ENCODE measurements at places on chromosomes 7 and 10.
A peak's percentile ranks its signal among the peaks of the same experiment; 100 is the strongest.

GRCh38 chr10:121741248-121741792 is 143.1 kb upstream of the FGFR2 start:
- H3K27ac ChIP-seq: no peak overlapping the region
- peaks cover 12% of the 10 kb centered on the region for H3K27me3 ChIP-seq
- peaks cover 25% of the 10 kb centered on the region for H3K36me3 ChIP-seq

- no peak overlapping the region for H3K4me3 ChIP-seq
- no peak overlapping the region for H3K27ac ChIP-seq
- H3K4me1 ChIP-seq: no peaks in the 10 kb centered on the region
- H3K27me3 ChIP-seq: no peaks in the 10 kb centered on the region
- DNase-seq: no peak
These were observed 92.1 kb downstream of the GRB10 start for GRCh38 chr7:50690541-50691011.

DNA sequence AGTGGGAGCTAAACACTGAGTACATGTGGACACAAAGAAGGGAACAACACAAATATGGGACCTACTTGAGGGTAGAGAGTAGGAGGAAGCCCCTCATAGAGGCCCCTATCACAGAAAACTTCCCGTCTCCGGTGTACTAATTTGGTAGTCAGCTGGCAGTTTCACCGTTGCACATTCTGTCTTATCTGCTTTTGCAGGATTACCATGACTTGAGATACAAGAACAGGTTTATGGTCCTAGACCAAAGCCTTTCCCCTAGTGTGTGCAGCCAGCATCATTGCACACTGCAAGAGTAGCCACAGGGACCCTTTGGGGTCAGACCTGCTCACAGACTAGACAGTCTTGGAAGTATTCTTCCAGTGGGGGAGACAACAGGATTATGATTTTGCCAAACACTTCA is 5.9 kb upstream of the IFIT1B start:
- no peak overlapping the region for H3K4me3 ChIP-seq
- H3K27me3 ChIP-seq: peaks cover 12% of the 10 kb centered on the region
- H3K36me3 ChIP-seq: no peaks in the 10 kb centered on the region
- DNase-seq: no peak

DNA sequence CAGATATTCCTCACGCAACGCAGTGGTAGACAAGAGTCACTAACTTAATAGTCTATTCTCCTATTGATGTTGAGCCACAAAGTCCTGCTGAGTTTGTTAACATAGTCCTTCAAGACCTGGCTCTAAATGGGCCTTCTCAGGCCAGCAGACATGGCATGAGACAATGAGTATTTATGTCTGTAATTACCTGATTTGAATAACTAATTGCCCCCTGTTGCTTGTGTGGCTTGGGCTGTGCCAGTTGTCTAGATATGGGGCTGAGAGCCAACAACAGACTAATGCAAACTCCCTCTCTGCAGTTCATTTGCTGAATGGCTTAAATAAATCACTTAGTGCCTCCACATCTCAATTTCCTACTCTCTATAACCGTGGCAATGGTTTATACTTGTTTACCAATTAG is 65.5 kb upstream of the VWC2 start:
- DNase-seq: no peak
- no peak overlapping the region for H3K27ac ChIP-seq
- no peak overlapping the region for H3K4me3 ChIP-seq
- H3K4me1 ChIP-seq: no peaks in the 10 kb centered on the region
- H3K36me3 ChIP-seq: no peaks in the 10 kb centered on the region
- peaks cover 5% of the 10 kb centered on the region for H3K27me3 ChIP-seq

DNA sequence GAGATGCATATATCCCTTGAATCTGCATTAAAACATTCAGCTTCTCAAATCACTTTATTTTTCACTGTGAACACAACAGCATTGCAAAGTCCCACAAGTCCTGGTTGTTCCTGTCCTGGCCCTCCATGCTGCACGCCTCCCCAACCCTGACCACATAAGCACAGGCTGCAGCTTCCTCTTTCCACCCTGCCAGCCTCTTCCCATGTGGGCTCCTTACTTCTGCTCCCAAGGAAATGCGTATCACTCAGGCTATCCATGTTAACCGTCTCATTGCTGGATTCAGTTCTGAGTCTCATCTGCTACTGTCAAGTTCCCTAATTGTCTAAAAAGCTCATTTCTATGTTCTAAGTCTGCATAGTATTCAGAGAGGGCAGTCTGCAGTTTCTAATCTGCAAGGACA is 89.7 kb upstream of the ZPBP start:
- H3K27me3 ChIP-seq: no peaks in the 10 kb centered on the region
- H3K36me3 ChIP-seq: no peaks in the 10 kb centered on the region
- no peaks in the 10 kb centered on the region for H3K4me1 ChIP-seq
- H3K27ac ChIP-seq: no peak overlapping the region
- no peak for DNase-seq
- no peak overlapping the region for H3K4me3 ChIP-seq

- no peaks in the 10 kb centered on the region for H3K27me3 ChIP-seq
- no peaks in the 10 kb centered on the region for H3K36me3 ChIP-seq
- no peak overlapping the region for H3K4me3 ChIP-seq
- no peak overlapping the region for H3K27ac ChIP-seq
These were observed 373.9 kb downstream of the SFMBT2 start for GRCh38 chr10:7036951-7037350.

- no peak overlapping the region for H3K4me3 ChIP-seq
- H3K27ac ChIP-seq: no peak overlapping the region
- H3K36me3 ChIP-seq: no peaks in the 10 kb centered on the region
These were observed 234.8 kb downstream of the TRIL start for GRCh38 chr7:28723336-28723735.

- no peaks in the 10 kb centered on the region for H3K36me3 ChIP-seq
- no peak overlapping the region for H3K4me3 ChIP-seq
- no peaks in the 10 kb centered on the region for H3K27me3 ChIP-seq
- H3K27ac ChIP-seq: no peak overlapping the region
These were observed 91.4 kb downstream of the LRRTM3 start for GRCh38 chr10:67017218-67017617.

DNA sequence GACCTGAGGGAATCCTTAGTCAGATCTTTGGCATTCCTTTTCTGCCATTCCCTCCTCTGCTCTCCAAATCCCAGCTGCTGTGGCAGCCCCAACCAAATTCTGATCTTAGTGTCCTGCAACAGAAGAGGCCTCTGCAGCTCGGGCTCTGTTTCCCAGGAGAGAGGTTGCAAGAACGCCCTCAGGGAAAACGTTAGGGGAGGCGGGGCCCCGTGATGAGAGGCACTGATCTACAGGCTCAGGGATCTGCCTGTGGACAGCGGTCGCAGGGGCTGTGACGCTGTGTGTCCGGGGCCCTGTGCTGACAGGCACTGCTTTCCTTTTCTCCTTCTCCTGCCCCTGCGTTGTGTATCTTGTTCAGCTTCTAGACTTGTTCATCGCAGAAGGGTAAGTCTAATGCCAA is 57.3 kb upstream of the DPYSL4 start:
- no peaks in the 10 kb centered on the region for H3K4me1 ChIP-seq
- peaks cover 13% of the 10 kb centered on the region for H3K27me3 ChIP-seq
- H3K27ac ChIP-seq: no peak overlapping the region
- H3K4me3 ChIP-seq: no peak overlapping the region

DNA sequence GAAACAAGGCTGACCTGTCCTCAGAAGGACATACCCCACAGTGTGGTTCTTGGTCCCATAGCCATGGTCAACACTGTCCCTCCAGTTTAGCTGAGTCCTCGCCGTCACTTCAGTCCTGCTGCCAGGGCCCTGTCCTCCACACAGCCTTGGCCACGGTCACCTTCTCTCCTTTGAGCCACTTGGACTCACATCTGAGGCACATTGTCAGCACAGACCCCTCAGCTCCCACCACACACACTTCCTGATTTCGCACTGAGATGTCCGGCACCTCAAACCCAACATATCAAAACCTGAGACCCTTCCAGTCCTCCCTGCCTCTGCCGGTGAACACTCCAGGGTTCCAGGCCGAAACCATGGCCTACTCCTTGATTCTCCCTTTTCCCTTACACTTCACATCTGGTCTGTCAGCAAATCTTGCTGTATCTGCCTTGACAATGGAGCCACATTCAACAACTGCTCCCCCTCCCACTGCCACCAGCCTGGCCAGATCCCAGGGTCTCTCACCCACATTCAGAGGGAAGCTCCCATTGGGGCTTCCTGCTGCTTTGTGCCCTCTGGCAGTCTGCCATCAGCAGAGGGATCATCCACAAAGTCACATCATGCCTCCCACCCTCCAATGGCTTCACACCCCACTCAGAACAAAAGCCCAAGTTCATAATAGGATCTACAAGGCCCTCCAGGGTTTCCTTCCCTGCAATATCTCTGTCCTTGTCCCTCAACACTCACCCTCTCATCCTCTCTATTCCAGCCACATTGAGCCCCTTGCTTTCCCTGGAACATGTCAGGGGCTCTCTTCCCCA is 219.6 kb upstream of the SHH start:
- H3K27me3 ChIP-seq: peaks cover 9% of the 10 kb centered on the region
- H3K4me3 ChIP-seq: no peak overlapping the region
- no peak overlapping the region for H3K27ac ChIP-seq

DNA sequence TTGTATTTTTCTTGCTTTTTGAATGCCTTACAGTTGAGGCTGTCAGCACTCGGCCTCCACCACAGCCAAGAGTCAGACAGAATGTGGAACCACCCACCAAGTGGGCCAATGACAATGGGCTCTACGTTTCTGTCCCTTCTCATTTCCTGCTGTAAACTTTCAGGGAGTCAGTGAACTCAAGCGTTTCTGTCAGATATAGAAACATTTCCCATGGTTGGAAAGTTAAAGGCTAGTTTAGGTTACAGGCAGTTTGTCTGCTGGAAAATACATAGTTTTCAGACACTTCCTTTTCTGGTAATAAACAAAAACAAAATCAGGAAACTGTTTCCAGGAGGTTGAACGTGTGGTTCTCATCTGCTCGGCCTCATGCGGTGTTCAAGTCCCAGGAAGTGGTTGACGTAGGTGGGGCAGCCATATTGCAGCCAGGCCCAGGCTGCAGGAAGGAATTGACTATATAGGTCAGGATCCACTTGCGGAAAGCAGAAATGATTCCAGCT is 245.1 kb downstream of the CAMK1D start:
- peaks cover 30% of the 10 kb centered on the region for H3K36me3 ChIP-seq
- peak; percentile 29 for DNase-seq
- H3K4me1 ChIP-seq: peaks cover 55% of the 10 kb centered on the region
- H3K27me3 ChIP-seq: no peaks in the 10 kb centered on the region
- H3K4me3 ChIP-seq: no peak overlapping the region

- no peak overlapping the region for H3K4me3 ChIP-seq
- no peaks in the 10 kb centered on the region for H3K4me1 ChIP-seq
- H3K36me3 ChIP-seq: no peaks in the 10 kb centered on the region
- H3K27ac ChIP-seq: no peak overlapping the region
These were observed 125.3 kb downstream of the CD36 start for GRCh38 chr7:80763704-80764103.

DNA sequence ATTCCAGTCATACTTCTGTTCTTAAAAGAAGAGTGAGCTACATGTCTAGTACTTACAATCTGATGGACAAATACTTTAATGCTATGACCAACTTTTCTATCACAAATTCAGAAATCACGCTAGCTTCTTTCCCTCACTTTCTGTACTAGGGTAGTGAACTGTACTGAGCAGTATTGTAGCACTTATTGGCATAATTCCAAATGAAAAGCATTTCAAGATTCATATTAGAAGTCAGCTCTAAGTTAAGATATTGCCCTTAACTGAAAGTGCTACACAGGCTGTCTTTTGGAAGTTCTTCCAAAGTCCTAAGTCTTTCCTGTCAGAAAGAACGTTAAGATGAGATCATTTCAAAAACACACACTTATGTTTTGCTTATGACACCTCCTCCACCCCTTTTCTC is 13.4 kb downstream of the P4HA1 start:
- H3K27me3 ChIP-seq: no peaks in the 10 kb centered on the region
- peaks cover 19% of the 10 kb centered on the region for H3K4me1 ChIP-seq
- no peak for DNase-seq
- no peak overlapping the region for H3K27ac ChIP-seq

DNA sequence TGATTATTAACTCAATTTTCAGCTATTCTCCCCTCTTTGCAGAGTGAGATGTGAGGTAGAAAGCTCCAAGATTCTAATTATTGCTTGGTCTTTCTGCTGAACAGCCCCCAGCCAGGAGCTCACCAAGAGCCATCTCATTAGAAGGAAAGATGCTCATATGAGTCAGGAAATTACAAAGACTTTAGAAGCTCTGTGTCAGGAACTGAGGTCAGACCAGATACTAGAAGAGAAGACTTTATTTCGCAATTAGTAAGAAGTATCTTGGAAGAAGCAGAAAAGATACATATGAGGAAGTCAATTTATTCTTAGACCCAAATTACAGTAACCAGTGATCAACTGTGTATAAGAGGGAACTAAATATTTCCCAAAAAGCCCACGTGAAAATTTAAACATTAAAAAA is 626.9 kb downstream of the ZWINT start:
- no peaks in the 10 kb centered on the region for H3K27me3 ChIP-seq
- H3K27ac ChIP-seq: no peak overlapping the region
- DNase-seq: no peak
- H3K4me3 ChIP-seq: no peak overlapping the region
- H3K4me1 ChIP-seq: no peaks in the 10 kb centered on the region

DNA sequence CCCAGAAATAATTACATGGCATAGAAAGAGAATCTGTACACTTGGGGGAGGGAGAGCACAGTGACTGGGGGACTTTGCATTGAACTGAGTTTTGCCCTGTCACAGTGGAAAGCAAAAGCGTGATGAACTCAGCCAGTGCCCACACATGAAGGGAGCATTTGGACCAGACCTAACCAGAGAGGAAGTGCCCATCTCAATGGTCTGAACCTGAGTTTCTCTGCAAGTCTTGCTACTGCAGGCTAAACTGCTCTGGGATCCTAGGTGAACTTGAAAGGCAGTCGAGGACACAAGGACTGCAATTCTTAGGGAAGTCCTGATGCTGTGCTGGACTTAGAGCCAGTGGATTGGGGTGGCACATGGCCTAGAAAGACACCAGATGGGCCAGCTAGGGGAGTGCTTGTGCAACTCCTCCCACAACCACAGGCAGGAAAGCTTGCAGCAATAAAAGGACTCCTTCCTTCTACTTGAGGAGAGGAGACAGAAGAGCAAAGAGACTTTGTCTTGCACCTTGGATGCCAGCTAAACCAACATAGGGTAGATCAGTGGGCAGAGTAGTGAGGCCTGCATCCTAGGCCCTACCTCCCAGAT is 259.0 kb downstream of the GRM8 start:
- DNase-seq: no peak
- no peaks in the 10 kb centered on the region for H3K36me3 ChIP-seq
- peaks cover 3% of the 10 kb centered on the region for H3K27me3 ChIP-seq
- no peaks in the 10 kb centered on the region for H3K4me1 ChIP-seq
- H3K27ac ChIP-seq: no peak overlapping the region

GRCh38 chr10:132446661-132447445 is 49.9 kb downstream of the PWWP2B start:
- peak overlapping the region; percentile 95 for H3K27ac ChIP-seq
- H3K27me3 ChIP-seq: no peaks in the 10 kb centered on the region
- peak; percentile 86 for DNase-seq
- H3K36me3 ChIP-seq: no peaks in the 10 kb centered on the region
- H3K4me1 ChIP-seq: peaks cover 18% of the 10 kb centered on the region

DNA sequence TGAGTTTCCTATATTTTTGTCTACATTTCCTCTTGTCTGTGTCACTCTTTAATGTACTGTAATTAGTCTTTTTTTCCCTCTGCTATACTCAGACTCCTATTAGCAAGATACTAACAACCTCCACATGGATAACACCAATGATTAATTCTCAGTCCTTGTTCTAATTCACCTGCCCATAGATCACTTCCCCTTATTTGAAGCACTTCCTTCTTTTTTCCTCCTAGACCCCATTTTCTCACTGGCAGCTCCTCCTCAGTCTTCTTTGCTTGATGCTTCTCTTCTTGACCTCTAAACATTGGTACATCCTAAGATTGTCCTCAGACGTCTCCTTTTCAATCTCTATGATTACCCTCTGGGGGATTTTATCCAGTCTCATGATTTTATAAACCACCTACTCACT is 98.2 kb upstream of the IMMP2L start:
- H3K4me1 ChIP-seq: no peaks in the 10 kb centered on the region
- no peak overlapping the region for H3K4me3 ChIP-seq
- H3K27ac ChIP-seq: no peak overlapping the region
- no peaks in the 10 kb centered on the region for H3K36me3 ChIP-seq

All from activated naive CD8-positive, alpha-beta T cell treated with anti-CD3 and anti-CD28 coated beads for 36 hours (primary cell).